CD4-positive, alpha-beta T cell (primary cell): ENCODE measurements at places on chromosomes 6 and 20. TPM values are rescaled to one million over a fixed set of nuclear protein-coding genes. Genes with fewer than 3 reads are reported as not detected.

The TRAPPC3L gene
- not detected for total RNA-seq

DNA sequence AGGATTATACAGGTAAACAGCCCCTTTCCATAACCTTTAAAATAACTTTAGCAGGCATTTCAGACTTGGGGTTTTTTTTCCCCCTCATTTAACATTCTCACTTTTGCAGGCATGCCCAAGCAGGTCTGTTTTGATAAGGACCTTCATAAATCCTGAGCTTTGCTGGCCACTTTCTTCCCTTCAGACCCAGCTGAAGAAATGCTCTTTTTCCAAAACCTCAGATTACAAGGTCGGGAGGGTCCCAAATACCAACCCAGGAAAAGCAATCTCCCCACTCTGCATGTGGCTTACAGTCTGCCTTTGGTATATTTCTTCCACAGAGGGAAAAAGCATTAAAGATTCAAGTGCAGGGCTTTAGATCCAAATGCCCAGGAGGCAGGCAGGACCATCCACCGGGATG is 6.8 kb downstream of the NFATC2 start:
- DNase-seq, result no peak

DNA sequence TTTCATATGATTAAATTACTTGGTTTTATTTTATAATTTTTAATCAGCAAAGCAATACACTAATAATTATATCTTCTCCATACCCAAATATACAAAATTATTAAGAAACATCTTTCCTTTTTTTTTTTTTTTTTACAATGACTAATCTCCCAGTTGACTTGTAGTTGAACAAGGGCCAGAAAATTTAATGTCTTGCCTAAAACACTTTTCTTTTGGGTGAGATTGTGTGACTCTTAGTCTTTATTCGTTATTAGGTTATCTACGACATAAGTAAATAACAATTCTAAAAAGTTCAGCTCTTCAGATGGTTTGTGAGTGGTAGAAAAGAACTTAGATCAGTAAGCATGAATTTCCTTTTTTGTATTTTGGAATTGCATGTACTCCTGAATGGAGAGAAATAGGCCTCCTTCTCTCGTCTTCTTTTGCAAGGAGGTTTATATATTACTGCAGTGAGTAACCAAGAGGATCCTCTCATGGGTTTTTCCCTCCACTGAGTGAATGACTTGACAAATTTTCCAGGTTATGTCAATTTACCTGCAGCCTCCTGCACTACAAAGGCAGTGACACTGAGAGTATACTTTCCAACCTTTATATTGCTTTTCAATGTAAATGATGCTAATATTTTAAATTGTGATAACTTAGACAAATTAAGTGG is 364.5 kb upstream of the CITED2 start:
- DNase-seq, result no peak

- no peak for DNase-seq
These were observed 57.6 kb upstream of the KCNQ5 start for GRCh38 chr6:72564231-72564630.

DNA sequence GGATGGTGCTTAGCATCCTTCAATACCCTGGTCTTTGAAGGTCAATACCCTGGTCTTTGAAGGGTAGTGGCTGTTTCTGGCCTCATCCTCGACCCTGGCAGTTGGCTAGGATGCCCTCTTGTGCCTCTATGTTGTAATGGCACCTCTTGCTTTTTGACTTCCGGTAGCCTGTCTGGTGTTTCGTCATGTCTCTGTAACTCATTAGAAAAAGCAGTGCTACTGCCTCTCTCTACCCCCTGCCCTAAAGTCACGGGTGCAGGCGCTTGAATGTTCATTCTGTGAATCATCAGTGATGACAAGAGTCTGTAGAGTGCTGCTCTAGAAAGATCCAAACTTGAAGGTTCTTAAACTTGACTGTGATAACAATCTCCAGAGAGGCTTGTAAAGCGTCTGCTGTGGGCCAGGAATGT is 28.3 kb downstream of the RSPO4 start:
- no peak for DNase-seq

DNA sequence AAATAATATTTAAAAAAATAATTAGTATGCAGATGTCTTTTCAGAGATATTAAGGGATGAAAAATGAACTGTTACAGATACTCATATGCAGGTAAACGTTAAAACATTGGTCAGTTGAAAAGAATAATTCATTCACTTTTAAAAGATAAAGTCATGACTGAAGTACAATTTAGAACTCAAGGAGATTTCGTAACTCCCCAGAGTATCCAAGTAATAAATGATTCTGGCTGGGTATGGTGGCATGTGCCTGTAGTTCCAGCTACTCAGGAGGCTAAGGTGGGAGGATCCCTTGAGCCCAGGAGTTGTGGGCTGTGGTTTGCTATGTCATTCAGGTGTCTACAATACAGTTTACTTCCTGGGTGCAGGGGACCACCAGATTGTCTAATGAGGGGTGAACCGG is 122.3 kb upstream of the TMEM181 start:
- DNase-seq, result no peak

DNA sequence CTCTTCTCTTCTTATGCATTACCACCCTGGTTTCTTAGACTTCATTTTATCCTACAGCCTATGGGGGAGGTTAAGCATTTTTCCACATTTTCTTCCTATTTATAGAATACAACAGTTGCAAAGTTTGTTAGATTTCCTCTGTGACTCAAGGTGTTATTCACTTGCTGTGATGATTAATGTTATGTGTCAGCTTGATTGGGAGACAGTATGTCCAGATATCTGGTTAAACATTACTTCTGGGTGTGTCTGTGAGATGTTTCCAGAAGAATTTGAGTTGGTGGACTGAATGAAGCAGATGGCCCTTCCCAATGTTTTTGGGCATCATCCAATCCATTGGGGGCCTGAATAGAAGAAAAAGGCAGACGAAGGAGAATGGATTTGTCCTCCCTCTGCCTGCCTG is 131.3 kb downstream of the C6orf118 start:
- DNase-seq, result no peak

- DNase-seq, result no peak
These were observed 47.7 kb upstream of the TMEM244 start for GRCh38 chr6:129908858-129909257.

DNA sequence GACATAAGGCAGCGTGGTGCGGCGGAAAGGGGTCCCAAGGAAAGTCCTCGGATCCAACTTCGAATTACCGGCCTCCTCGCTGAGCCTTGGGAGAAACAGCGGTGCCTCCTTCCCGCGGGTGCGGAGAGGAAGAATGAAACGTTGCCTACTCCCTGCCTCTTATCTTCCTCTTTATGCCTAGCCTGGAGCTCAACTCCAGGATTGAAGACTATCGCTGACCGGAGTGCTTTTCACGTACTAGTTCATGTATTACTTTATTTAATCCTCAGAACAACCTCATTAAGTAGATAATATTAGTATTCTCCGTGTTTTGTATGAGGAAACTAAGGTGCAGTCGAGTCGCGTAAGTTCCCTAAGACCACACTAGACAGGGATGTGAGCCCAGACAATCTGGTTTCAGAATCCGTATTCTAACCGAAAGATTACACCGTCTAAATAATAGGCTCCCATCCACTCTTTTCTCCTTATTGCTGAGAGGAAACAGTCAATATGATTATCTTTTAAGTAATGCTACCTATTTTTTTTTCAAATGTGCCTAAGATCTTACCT is 793 bp upstream of the PDSS2 start:
- no peak for DNase-seq

GRCh38 chr6:49548613-49549304 is 1.7 kb upstream of the C6orf141 start:
- no peak for DNase-seq

- DNase-seq, result no peak
These were observed 222.5 kb downstream of the SYNDIG1 start for GRCh38 chr20:24691901-24692351.

DNA sequence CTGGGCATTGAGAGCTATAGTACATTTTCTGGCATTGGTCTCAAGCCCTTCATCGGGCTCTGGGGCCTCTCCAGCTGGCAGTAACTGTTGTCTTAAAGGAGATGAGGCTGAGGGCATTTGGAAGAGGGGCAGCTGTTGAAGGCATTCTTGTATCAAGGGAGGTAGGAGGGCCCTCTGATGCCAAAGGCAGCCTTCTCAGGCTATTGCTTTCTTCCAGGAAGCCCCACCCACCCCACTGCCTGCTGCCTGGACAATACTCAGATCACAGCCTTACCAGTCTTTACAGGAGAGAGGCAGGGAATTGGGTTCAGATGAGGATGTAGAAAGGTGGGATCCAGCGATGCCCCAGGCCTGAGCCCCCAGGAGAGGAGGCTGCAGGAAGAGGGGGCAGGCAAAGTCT is 46.0 kb downstream of the CPXM1 start:
- DNase-seq, result no peak
